ENCODE measurements at places on chromosomes 2 and 18.

GRCh38 chr2:209946539-209946938, 55.9 kb upstream of the RPE start:
- DNase-seq = no peak

- no peak for DNase-seq
These were observed 344.7 kb downstream of the MYCN start for GRCh38 chr2:16284941-16285625.

GRCh38 chr2:242098034-242098433, 228.5 kb downstream of the RTP5 start:
- no peak for DNase-seq

GRCh38 chr2:38535404-38535743, 67.4 kb downstream of the HNRNPLL start:
- no peak for DNase-seq

DNA sequence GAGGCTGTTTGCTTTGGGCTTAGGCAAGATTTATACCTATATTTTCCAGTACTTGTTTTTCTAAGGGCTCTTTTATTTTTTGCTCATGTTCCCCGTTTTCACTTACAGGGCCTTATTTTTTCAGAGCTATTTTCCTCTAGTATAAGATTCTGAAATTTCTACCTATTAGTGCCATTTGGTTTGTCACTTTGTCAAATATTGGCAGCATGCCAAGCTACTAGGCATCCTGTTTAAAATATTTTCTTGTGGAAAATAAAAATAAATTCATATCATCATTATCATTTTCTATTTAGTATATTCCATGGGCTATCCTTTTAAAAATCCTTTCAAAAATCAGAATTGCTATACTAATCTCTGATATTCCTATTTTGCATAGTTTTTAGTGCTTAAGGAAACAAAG, 64.8 kb upstream of the CHST9 start:
- DNase-seq = no peak

DNA sequence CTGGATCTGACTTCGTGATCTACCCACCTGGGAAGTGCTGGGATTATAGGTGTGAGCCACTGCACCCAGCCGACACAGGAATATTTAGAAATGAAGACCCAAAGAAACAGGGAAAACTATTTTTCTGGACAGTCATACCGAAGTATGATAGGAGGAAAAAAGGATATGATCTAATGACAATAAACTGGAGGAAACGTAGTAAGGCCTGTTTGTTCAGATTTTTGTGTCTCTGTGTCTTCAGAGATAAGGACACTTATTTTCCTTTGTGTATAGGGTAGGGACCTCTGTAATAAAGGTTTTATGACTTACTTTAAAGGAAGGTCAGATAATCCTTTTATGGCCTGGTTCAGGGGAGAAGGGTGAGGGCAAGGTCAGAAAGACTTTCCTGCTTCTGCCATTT, 55.9 kb downstream of the GTF2A1L start:
- no peak for DNase-seq

Data from T1000 (cell line).